ENCODE measurements at places on chromosomes 6 and 20.

GRCh38 chr6:113565306-113565705 is 291.8 kb upstream of the MARCKS start:
- no peak for DNase-seq

DNA sequence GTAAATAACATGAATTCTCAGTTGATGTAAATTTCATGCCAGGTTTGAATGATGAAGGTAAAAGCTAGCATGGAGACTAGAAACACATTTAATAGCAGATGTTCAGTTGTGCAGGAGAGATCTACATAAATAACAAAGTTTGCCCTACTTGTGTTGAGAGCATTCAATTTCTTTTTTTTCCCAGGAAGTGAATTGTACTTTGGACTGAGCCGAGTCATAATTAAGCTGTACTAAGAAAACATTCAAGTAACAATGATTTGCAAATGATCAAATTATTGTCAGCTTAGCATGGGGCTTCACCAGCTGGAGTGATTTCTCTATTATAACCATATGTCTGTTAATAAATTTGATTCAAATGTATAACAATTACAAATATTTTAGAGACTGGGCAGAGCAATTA is 893.5 kb upstream of the MAP3K7 start:
- no peak for DNase-seq

DNA sequence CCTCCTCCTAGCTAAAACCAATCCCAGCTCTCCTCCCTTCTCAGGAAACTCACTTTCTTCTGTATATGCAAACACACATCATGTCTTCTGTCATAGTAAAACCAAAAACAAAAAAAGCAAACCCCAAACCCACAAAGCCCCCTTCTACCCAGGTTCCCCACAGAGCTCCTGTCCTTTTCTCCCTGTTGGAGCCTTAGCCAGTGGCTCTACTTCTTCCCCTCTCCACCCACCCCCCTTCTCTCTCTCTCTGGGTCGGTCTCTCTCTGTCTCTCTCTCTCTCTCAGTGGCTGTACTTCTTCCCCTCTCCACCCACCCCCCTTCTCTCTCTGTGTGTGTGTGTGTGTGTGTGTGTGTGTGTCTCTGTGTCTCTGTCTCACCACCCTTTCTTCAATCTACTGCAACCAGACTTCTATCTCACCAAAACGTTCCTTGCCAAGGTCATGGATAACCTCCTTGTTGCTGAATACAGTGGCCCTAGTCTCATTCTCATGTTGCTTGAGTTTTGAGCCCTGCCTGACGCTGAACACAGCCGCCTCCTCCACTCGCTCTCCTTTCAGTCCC is 8.7 kb upstream of the OSER1 start:
- no peak for DNase-seq

GRCh38 chr6:1613688-1614447 is 4.2 kb downstream of the FOXC1 start:
- no peak for DNase-seq

DNA sequence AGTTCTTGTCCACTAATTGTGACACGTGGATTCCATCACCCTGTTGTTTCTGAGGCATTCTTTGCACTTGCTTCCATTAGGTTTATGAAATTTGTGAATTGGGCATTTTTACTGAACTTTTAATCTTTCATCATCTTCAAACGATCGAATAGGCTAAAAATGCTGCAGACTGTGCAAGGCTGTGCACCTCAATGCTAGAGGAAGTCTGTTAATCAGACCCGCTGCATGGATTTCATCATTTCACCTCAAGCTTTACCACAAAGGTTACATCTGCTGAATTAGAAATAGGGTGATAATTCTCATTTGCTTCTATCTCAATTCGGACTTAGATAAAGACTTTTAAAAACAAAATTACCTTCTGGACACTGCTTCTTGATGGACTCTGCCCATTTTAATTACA is 27.8 kb upstream of the F13A1 start:
- DNase-seq = no peak

- peak; percentile 61 for DNase-seq
Measured at GRCh38 chr6:27894839-27895762, 17.1 kb downstream of the OR2B2 start.

DNA sequence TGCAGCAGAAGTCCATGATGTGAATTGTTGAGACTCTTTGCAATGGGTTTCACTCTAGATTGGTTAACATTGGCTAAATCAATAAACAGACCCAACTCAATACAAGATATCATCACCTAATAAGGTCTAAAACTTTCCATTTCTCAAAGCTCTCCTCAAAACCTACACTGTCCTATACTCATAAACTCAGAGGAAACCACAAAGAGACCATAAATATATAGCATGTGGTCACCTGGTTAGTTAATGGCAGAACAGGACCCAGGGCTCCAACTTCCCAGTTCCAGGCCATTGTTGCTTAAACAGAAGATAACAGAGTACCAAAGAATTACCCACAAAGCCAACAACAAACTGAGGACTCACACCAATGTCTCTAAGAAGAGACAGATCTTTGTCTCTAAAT is 12.0 kb downstream of the RTN4IP1 start:
- no peak for DNase-seq

DNA sequence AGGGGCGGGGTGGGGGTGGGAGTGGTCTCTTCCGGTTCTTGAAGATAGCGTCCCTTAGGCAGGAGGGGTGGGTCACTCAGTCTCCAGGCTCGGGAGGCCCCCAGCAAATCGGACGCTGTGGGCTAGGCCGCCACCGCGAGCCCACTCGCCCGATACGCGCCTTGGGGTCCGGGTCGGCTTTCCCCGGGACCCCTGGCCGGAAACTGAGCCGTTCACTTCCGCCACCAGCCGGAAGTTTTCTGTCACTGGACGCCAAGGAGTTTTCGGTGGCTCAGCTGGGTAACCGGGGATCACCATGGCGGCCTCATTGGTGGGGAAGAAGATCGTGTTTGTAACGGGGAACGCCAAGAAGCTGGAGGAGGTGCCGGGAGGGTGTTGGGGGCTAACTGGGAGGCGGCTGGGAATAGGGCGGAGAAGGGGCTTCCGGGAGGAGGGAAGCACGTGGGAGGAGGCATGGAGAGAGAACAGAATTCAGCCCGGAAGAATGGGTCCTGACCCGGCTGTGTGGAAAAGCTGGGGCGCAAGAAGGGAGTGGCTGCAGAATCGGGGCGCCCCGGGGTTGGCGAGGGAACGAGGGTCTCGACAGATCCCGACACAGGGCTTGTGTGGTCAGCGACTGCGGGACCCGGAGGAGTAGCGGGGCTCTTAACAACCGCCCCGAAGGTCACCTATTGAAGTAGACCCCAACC is at the start of gene ITPA:
Gene ITPA (plus strand): TSS at position 242 of the 689 bp plus-strand sequence. CDS start 54 bp downstream, at position 296.
- peak; percentile 54 for DNase-seq

All from hippocampal formation (tissue), 2 donors.